ENCODE measurements at places on chromosomes 1 and 21.

GRCh38 chr1:171654942-171655745, 2.7 kb upstream of the MYOC start:
- DNase-seq: peak; percentile 54

DNA sequence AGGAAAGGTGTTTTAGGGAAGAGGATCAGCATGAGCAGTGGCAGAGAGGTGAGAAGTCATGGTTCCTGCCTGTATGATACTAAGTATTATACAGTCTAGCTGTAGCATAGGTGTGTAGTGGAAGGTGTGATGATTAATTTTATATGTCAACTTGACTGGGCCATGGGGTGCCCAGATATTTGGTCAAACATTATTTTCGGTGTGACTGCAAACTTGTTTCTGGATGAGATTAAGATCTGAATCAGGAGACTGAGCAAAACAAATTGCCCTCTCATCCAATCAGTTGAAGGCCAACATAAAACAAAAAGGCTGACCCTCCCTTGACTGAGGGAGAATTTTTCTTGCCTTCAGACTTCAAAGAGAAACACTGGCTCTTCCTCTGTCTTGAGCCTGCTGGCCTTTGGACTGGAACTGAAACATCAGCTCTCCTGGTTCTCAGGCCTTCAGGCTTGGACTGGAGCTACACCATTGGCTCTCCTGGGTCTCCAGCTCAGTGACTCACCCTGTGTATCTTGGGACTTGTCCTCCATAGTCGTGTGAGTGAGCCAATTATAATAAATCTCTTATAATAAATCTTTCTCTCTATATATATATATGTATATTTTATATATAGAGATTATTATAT, 6.8 kb upstream of the CDC42 start:
- DNase-seq: no peak

GRCh38 chr1:197130677-197131304, 15.7 kb downstream of the ASPM start:
- DNase-seq: no peak

DNA sequence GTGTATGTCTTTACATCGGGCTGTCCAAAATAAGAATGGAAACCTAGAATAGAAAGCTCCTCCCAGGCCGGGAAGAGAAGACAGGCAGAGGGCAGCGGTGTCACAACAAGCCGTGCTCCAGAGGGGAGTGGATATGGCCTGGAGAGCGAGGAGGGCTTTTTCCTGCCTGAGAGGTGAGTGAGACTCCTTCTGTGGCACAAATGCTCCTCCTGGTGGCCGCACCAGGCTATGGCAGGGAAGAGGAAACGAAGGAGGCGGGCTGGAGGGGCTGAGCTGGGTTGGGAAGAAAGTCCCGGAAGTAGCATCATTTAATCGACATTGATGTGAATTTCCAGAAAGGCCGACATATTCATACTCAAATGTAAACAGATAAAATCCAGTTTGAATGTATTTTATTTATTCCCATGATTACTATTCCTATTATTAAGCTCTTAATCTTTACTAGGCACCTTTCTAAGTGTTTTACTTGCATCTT, 54.7 kb downstream of the MEF2D start:
- peak; percentile 79 for DNase-seq

DNA sequence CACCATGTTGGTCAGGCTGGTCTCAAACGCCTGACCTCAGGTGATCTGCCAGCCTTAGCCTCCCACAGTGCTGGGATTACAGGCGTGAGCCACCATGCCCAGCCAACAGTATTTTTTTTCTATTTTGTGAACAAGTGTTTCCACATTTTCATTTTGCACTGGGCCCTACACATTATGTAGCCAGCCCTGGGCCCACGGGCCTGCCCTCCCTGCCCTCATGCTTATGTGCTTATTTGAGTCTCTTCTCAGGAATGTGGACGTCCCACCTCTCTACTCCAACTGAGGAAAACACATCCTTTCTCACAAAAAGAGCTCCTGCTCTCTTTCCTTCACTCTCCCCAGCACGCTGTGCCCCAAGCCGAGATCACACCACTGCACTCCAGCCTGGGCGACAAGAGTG, 13.5 kb upstream of the ZBED6 start:
- no peak for DNase-seq

DNA sequence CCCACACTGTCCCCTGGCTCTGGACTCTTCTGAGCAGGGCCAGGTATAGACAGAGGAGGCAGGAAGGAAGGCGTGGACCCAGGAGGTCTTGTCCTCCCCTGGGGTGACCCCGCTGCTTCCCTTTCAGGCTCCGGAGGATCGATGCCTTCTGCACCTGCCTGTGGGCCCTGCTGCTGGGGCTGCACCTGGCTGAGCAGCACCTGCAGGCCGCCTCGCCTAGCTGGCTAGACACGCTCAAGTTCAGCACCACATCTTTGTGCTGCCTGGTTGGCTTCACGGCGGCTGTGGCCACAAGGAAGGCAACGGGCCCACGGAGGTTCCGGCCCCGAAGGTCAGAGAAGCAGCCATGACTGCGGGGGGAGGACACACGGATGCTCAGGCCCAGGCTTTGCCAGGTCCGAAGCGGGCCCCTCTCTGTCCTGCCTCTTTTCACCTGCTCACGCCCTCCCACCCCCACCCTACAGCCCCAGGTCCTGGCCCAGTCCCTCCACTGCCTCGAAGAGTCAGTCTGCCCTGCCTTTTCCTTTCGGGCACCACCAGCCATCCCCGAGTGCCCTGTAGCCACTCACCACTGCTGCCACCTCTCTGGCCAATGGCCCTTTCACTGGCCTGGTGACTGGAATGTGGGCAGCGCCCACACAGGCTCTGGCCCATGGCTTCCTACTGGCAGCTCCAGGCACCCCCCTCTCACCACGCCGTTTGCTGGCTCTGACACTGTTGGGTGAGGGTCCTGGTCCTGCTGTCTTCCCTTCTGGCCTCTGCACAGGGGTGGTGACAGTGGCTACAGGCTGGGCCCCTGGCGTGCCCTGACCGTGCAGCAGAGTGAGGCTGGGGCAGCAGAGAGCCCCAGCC, 13.5 kb downstream of the TMEM201 start:
- DNase-seq: no peak

GRCh38 chr1:71269179-71269578, 188.3 kb upstream of the ZRANB2 start:
- no peak for DNase-seq

GRCh38 chr1:161944381-161944780, 79.3 kb downstream of the OLFML2B start:
- no peak for DNase-seq

DNA sequence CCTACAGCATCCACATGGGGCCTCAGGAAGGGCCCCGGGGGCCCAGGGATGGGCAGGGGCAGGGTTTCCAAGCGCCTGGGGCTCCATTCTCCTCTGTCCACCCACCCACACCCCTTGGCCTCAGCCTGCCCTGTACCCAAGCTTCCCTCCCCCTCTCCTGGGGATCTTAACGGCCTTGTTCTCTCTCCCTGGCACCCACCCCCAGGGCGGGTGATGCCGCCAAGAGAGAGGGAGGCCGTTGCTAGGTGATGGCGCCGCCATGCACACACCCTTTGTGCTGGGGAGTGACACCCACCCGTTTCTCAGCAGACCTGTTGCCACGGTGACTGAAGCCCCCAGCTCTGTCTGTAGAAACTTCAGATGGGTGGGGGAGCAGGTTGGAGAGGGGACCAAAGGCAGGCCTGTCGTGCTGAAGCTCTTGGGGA, 7.6 kb downstream of the GPR37L1 start:
- DNase-seq: no peak

- peak; percentile 57 for DNase-seq
These were observed 70.7 kb downstream of the CD247 start for GRCh38 chr1:167447521-167448136.

- DNase-seq: no peak
These were observed 499.0 kb downstream of the RWDD3 start for GRCh38 chr1:95733031-95733430.

GRCh38 chr1:77511440-77511840, 171.0 kb downstream of the ZZZ3 start:
- no peak for DNase-seq

GRCh38 chr1:219539645-219540254, 73.2 kb downstream of the ZC3H11B start:
- DNase-seq: no peak

GRCh38 chr1:192538407-192539296, 36.9 kb upstream of the RGS1 start:
- no peak for DNase-seq

DNA sequence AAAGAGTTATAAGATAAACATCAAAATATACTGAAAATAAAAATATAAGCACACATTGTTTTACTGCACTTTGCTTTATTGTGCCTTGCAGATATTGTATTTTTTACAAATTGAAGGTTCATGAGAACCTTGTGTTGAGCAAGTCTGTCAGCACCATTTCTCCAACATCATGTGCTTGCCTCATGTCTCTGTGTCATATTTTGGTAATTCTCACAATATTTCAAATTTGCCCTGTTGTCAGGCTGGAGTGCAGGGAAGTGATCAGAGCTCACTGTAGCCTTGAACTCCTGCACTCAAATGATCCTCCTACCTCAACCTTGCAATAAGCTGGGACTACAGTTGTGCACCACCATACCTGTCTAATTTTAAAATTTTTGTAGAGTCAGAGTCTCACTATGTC, 21.3 kb upstream of the CNIH3 start:
- no peak for DNase-seq

- no peak for DNase-seq
These were observed 160.7 kb downstream of the HHIPL2 start for GRCh38 chr1:222387007-222387814.

- no peak for DNase-seq
These were observed 289.8 kb downstream of the NTNG1 start for GRCh38 chr1:107430540-107431228.

DNA sequence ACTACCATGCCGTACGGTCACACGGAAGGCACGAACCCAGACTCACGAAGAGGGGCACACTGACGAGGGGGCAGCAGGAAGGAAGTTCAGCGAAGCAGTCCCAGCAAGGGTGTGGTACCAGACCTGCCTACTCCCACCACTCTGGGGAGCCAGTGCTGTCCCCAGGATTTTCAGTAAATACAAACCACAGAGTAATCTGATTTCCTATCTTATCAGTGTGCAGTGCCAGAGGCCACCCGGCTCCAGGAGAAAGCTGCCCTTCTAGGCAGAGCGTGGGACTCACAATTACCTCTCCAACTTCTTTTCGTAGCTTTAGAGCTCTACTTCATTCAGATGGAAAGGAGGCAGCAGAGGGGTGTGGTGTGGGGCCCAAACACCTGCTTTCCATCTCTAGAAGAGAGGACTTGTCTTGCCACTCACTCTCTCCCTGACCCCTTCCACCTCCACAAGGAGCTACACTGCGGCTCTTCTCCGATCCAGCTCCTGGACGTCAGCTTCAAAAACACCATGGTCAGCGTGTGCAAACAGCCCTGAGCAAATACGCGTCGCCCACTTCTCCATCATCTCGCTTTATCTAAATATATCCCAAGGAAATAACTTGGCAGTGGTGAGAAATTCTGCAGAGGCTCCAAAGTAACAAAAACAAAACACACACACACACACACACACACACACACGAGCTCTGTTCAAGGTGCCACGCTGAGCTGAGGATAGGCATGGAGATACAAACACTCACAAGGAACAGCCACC, 98.5 kb downstream of the MRPL37 start:
- DNase-seq: no peak

DNA sequence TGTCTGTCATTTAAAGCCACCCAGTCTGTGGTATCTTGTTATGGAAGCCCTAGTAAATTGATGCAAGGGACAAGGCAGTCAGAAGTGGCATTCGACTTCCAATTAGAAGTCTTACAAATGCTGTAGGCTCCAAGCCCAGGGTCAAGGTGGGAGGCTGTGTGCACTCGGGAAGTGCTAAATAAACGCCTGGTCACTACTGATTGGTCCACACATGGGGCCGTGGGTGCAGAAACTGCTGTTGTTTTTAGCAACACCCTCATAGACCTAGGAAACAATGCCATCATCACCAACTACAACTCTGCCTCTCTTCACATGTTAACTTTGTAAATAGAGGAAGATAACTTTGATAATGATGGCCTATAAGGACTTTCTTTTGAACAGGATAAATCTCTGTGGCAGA, 20.2 kb upstream of the ZBTB21 start:
- DNase-seq: no peak

- DNase-seq: no peak
These were observed 5.1 kb downstream of the SDC3 start for GRCh38 chr1:30903343-30904034.

DNA sequence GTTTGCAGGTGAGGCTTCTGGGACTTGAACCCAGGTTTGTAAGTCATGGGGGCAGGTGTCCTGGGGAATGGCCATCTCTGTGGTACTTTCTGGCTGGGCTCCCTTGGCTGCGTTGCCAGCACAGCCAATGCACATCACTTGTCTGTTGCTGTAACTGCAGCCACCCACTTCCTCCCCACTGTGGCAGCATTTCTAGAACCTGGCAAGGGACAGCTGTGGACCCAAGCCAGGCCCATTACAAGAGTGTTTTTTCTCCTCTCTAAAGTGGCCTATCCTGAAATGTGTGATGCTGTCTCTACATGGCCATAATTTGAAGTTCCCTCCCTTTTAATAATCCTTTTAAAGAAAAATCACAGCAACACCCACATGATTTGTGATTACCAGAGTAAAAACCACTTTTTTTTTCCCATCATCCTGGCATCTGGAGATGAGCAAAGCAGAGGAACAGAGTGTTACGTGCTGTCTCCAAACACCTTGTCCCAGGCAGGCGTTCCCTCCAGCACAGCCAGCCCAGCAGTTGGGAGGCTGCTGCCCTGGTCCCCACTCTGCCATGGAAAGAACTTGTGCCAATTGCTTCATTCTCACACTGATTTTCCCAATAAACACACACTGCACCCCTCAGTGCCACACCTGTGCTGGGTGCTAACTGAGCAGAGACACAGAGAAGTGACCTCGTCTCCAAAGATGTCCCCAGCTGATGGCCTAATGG, 360.6 kb upstream of the USP24 start:
- no peak for DNase-seq

DNA sequence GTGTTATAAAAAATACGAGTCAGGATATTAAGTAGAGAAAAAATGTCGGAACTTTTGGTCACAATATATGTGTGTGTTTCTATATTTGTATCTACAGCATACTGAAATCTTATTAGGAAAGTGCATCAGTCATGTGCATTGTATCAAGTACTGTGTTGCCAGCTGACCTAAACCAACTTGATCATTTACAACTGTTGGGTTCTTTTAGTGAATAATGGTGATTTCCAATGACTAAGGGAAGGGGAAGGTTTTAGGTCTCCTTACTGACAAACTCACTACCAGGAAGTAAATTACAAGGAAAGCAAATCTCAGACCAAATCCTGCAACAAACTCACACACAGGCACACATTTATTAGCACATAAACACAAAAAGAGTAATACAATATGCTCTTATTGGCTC, 142.7 kb downstream of the TSEN15 start:
- DNase-seq: no peak

GRCh38 chr1:66402194-66402593, 131.8 kb upstream of the SGIP1 start:
- no peak for DNase-seq

DNA sequence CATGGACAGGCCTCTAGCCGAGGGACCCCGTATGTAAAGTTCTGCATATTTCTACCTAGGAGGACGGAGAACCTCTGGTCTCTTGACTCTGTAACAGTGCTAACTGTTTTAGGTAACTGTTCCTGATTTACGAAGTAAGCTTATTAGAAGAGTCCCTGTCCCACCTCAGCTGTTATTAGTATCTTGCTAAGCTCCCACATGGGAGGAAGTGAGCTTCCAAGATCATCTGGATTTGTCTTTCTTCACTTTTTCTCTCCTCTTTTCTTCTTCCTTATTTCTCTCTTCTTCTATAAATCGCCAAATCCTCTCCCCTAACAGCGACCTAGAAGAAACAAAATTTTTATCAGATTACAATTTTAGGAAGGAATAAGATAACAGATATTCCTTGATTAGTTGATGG, 4.4 kb downstream of the CD53 start:
- no peak for DNase-seq

- DNase-seq: no peak
These were observed 31.4 kb upstream of the PCBP3 start for GRCh38 chr21:45611939-45612664.

Measured in activated T-cell treated with anti-CD3 and anti-CD28 coated beads for 24 hours (primary cell).